ENCODE measurements at places on chromosomes 5 and 9. TPM values are rescaled to one million over a fixed set of nuclear protein-coding genes. Genes with fewer than 3 reads are reported as not detected.

The JAKMIP2 gene
- not detected for total RNA-seq

The ANKRD20A1 gene
- total RNA-seq = 0.75 TPM

The TSSK1B gene
- total RNA-seq = not detected

The PCDHB3 gene
- not detected for total RNA-seq

The GPR150 gene
- total RNA-seq = 0.08 TPM

The SLC46A2 gene
- total RNA-seq = not detected

The SPATA31A3 gene
- total RNA-seq = not detected

The NOTCH1 gene
- 9.7 TPM for total RNA-seq

The IRX1 gene
- not detected for total RNA-seq

The DOCK8 gene
- total RNA-seq = 0.55 TPM

The RUFY1 gene
- total RNA-seq = 31.2 TPM

The LCN15 gene
- not detected for total RNA-seq

The MINAR2 gene
- total RNA-seq = not detected

The CDKN2B-AS1 gene
- total RNA-seq = not detected

The GABRP gene
- not detected for total RNA-seq

The CORO2A gene
- 1.1 TPM for total RNA-seq

The SELENOP gene
- total RNA-seq = 0.10 TPM

The NSUN2 gene
- total RNA-seq = 97.2 TPM

The PRR7 gene
- 28.0 TPM for total RNA-seq
